ENCODE measurements at places on chromosomes 5 and 9.
A peak's percentile ranks its signal among the peaks of the same experiment; 100 is the strongest.

- DNase-seq: no peak
Observed at GRCh38 chr5:35862126-35862525, 5.4 kb downstream of the IL7R start.

DNA sequence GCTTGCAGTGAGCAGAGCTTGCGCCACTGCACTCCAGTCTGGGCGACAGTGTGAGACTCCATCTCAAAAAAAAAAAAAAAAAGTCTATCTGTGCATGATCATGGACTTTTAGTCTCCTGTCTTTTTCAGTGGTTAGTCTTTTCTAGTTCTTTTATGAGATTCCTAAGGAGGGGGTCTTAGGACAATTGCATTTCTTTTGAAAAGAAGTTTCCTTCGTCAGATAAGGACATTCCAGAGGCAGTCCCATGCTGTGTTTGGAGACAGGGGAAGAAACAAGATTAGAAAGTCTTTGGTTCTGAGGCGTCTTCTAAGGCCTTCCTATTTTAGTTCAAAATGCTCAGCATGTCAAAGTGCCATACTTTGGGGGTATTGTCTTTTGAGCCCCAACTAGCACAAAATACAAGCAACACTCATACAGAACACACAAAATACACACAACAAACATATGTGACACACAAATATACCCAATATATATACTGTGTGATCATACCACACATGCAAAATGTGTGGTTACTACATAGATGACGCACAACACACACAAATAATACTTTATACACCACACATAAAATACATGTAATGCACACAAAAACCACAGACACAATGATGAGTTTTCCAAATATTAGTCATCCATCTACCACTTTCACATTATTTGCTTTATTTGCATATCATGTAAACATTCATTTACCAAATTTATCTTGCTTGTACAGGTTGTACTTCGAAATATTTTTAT, 394.5 kb downstream of the SPATA31D1 start:
- no peak for DNase-seq

- DNase-seq: no peak
Observed at GRCh38 chr5:80219391-80219790, 36.5 kb downstream of the SERINC5 start.

- no peak for DNase-seq
Observed at GRCh38 chr5:135230251-135230925, 168.6 kb downstream of the MACROH2A1 start.

GRCh38 chr5:33330426-33330825, 110.3 kb upstream of the TARS1 start:
- DNase-seq: no peak

- no peak for DNase-seq
Observed at GRCh38 chr9:115400796-115401195, 282.8 kb upstream of the TNC start.

GRCh38 chr5:176944268-176944667, 45.1 kb upstream of the HK3 start:
- DNase-seq: no peak

DNA sequence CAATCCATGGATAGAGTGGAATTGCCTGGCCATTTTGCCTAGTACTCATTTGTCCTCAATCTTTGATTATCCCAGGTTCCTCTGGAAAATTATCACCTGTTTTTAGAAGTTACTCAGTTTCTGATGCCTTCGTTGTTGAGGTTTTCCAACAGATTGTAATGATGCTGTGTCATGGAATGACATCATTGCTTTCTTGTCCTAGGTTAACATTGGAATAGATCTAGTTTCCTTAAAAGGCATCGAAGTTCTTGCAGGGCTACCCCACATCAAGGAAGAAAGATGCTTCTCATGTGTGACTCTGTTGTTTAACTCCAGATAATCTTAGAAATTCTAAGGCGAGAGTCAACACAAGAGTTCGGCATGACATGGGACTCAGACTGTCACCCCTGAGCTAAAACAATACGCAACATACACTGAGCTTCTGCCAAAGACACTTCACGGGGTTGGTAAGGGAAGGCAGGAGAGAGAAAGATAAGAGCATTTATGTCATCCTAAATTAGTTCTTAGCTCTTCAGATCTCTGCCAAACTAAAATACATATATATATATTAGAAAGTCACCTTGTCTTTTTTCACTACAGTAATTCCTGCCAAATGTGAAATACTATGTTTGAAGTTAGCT, 293.2 kb upstream of the WWC1 start:
- DNase-seq: no peak

DNA sequence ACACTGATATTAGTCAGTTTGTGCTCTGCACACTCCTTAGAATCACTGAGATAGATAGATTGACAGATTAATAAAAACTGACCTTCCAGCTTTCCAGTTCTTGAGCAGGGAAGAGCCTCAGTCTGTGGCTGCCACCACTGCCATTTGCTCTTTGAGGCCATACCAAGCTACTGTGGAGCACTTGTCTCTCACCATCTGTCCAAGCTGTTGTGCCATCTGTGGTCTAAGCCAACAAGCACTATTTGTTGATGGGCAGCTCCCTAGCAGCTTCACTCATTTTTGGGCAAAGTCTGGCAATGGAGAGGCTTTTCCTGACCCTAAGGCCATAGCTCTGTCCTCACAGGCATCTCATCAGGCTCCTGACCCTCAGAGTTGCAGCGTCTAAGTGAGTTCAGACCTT, 30.4 kb downstream of the HTR1A start:
- peak; percentile 22 for DNase-seq

DNA sequence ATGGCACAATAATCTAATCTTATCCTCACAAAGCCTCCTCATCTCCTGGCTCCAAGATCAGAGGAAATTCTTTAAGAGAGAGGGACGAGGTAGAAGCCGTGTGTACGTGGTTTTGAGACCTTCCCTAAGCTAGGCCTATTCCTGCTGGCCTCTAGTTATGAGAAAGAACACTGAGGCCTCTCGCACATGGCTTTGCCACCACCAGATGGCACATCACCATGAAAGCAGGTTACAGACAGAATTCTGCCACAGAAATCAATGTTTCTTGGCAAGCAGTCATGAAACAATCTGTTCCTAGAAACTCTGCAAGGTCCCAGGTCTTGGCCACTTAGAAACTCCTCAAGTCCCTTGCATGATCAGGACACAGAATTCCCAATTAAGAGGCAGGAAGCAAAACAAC, 268.2 kb upstream of the TAS2R1 start:
- DNase-seq: peak; percentile 62

GRCh38 chr9:120080849-120081248, 499.1 kb downstream of the CDK5RAP2 start:
- DNase-seq: peak; percentile 26

DNA sequence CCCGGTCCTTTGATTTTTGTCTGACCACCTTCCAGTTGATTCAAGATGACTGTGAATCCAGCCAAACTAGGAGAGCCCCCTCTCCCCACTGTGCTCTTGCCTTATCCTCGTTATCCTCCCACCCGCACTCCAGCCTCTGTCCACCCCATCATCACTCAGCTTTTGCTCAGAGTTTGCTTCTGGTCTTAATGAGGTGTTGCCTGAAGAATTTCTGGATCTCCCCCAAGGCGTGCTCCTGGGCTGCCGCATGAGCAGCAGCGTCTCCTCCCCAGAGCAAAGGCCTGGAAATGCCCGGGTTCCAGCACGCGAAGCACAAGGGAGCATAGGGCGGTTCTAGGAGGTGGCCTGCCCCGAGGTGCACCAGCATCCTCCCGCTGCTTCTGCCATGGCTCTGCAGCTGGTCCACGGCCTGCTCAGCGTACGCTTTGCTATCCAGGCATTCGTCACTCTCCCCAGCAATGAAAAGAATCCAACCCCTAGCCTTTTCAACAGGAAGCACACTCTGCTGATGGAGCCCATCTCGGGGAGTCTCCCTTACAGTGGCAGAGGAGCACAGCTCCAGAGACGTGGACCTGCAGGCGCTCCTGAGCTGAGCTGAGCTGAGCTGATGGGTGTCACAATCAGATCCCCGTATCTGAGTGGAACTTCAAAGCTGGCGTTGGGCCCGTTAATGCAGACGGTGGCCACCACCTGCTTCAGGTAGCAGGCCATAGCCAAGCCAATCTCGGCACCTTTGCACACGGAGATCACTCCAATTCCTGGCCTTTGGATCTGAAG, 50.7 kb downstream of the BAAT start:
- DNase-seq: no peak

GRCh38 chr9:89154218-89154617, 24.4 kb downstream of the SHC3 start:
- DNase-seq: no peak

DNA sequence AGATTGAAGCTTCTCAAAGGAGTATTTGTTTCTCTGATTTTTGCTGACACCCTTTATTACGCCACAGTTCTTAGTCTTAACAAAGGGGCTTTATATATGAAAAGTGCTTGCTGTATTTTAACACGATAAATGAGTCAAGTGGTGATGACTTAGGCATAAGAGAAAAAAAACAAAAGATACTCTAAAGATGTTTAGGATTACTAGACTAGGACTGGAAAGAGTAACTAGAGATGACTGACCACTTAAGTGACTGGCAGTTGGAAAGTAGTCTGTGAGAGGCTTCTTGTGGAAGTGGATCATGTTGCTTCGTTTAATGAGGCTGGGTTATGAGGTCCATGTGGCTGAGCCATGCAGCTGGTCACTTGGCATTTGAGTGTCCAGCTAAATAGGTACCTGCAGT, 69.4 kb upstream of the ACTBL2 start:
- DNase-seq: no peak

DNA sequence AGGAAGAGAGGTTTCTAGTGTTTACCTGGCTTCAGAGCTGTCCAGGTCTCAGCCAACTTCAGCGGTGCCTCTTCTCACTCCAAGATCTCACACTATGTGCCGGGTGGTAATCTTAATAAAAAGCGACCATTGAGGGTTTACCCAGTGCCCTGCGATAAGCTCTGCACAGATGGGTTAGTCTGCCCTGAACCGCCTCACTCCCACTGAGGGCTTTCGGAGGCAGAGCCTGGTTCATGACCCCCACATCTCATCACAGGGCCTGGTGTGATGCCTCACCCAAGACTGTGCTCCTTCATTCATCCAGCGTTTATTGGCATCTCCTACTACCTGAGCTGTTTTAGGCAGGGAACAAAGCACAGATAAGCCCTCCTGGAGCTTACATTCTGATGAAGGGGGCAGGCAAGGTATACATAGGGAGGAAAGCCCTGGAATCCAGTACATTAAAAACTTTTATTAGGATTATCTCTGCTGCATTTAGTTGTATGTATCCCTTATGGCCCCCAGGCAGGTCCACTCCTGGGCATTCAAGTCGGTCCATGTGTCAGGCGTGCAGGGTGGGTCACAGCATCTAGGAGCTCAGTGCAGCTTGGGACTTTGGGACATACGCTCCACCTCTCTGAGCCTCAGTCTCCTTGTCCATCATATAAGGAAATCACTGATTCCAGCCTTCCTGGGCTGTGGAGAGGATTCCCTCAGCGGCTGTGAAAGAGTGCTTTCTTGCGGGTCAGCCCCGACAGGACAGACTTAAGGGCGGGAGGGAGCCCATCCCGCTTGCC, 613 bp upstream of the COL15A1 start:
- DNase-seq: no peak

DNA sequence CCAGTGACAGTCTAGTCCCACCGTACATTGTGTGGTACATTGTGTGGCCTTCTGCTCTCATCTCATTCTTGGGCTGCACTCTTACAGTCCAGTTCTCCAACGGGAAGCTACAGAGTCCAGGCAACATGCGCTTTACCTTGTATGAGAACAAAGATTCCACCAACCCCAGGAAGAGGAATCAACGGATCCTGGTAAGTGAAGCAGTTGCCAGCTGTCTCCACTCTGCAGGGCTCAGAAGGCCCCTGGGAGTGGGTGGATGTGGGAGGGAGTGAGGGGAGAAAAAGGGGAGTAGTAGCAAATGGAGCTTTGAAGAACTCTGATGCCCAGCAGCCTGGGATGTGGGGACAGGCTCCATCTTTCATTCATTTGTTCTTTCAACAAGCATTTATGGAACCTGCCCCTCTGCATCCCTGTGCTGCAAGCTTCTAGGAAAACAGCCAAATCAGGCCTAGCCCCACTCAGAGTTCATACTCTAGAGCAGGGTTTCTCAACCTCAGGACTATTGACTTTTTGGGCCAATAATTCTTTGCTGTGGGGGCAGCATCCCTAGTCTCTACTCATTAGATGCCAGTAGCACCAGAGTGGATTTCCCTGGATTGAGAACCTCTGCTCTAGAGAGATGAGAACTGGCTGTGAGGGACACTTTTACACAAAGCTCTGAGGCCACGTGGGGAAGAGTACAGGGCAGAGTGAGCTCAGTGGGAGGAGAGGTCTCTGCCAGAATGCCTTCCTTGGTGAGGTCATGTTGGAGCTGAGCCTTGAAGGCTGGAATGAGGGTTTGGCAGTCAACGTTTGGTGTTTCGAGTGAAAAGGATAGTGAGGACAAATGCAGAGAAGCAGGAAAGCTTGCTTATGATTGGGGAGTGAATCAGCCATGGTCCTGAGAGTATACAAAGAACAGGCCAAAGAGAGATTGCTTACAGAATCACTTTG, 1.1 kb downstream of the POLR1E start:
- no peak for DNase-seq

- no peak for DNase-seq
Observed at GRCh38 chr5:37722236-37723161, 117.3 kb downstream of the GDNF start.

DNA sequence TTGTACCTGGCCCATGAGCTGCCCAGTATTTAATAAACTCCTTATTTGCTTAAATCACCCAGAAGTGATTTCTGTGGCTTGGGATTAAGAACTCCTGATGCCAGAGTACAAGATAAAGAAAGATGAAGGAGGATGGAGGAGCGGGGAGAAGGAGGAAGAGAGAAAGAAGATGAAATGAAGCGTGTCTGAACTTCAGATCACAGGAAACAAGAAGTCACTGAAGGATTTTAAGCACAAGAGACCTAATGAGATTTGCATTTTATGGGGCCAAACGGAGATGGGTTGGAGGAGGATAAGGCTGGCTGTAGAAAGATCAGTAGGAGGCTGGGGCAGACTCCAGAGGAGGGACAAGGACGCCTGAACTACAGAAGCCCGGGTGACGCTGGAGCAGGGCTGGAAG, 3.1 kb downstream of the EIF4E1B start:
- no peak for DNase-seq

- DNase-seq: no peak
Observed at GRCh38 chr5:88551724-88552345, 283.2 kb upstream of the TMEM161B start.

DNA sequence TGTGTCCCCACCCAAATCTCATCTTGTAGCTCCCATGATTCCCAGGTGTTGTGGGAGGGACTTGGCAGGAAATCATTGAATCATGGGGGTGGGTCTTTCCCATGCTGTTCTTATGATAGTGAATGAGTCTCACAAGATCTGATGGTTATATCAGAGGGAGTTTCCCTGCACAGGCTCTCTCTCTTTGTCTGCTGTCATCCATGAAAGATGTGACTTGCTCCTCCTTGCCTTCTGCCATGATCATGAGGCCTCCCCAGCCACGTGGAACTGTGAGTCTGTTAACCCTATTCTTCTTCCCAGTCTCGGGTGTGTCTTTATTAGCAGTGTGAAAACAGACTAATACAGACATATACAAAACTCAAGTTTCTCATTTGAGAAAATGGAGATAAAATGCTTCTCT, 139.3 kb downstream of the FBXL7 start:
- DNase-seq: no peak

DNA sequence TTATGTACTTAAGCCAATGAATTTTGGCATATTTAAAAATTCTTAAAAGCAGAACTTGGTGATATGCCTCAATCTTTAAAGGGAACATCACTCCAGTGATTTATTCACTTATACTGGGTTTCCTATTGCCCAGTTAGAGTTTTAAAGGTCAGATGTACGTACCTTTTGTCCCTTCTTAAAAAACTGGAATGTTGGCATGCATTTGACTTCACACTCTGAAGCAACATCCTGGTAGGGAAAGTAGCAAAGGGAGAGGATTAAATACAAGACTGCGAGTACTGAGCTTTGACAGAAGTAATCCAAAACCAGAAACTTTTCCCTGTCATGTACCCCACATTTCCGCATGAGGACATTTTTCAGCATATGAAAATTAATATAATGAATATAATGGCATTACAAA, 11.7 kb downstream of the TXN start:
- DNase-seq: no peak
